T-cell (primary cell): ENCODE measurements at places on chromosomes 4 and X. TPM values are rescaled to one million over a fixed set of nuclear protein-coding genes. Genes with fewer than 3 reads are reported as not detected.

Gene ARR3
- not detected for total RNA-seq

Gene NAT8L
- total RNA-seq = not detected

Gene RBM46
- not detected for total RNA-seq

DNA sequence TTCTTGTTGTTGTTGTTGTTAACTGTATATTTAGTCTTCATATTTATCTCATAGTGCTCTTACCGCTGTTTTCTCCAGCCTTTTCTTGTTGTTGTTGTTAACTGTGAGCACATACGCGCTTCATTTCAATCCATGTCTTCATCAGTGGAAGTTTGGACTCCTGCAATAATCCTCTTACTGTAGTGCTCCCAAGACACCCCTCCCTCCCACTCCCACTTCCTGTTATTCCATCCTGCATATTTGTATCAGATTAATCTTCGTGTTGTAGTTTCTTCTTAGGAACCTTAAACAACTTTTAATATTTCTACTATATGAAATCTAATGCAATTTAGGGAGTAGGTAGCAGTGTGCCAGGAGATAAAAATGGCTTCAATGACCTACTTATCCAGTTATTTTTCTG lies 674.8 kb downstream of the RAPGEF2 start:
- DNase-seq = no peak

DNA sequence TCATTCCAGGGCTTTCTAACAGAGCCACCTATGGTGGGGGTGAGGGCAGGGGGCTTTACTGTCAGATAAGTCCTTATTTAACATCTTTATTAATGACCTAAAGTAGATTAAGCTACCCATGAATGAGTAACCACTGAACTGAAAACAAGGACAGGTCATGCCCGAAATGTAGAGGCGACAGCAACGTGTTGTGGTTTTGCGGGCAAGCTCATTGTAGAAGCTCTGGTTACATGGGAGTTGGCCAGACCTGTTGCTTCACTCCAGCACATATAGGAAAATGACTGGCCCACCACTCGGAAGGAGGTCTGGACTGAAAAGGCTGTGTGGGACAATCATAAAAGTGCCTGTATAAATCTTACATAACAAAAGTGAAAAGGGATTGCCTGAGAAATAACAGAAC lies 109.6 kb upstream of the NDP start:
- no peak for DNase-seq

DNA sequence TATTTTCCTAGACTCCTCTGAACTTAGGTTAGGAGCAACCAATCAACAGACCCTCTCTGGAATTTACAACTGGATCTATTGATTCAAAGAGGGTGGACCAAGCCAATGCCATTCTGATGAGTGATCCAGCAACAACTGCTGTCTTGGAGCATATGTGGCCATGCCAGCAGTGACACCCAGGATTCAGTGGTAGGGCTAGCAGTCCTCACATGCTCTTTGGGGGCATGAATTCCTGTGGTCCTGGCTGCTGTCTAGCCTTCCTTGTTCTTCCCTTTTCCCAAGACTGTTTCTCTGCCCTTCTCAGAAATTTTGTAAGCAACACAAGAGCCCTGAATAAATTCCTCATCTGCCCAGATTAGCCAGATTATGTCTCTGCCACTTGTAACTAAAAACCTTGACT lies 61.5 kb upstream of the GATB start:
- no peak for DNase-seq

- DNase-seq = no peak
Measured at GRCh38 chr4:51885363-51885762, 42.4 kb downstream of the DCUN1D4 start.
